ENCODE measurements at places on chromosomes 12 and 14. TPM values are rescaled to one million over a fixed set of nuclear protein-coding genes. Genes with fewer than 3 reads are reported as not detected.

DNA sequence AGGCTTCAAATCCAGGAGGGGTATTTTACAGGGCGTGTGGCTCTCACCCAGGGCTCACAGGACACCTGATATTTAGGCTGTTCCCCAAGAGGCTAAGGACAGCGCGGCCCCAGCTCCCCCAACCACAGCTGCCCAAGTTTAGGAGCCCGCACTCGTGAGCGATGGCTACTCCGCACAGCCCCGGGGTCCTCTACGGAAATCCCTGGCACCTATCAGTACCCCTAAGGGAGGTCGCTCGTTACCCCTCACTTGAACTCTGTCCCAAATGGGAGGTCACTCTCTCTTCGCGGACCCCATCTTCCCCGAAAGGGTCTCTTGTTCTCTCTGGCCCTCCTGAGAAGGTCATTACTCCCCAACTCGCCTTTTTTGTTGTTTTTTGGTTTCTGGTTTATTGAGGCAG, 708 bp upstream of the P2RX4 start:
- H3K4me3 ChIP-seq: peak overlapping the region; percentile 87
- no peaks in the 10 kb centered on the region for H3K27me3 ChIP-seq
- H3K27ac ChIP-seq: peak overlapping the region; percentile 92
- H3K4me1 ChIP-seq: peaks cover 19% of the 10 kb centered on the region
- ATAC-seq: no peak
- no peaks in the 10 kb centered on the region for H3K36me3 ChIP-seq

- no peak overlapping the region for H3K4me3 ChIP-seq
- H3K27me3 ChIP-seq: no peaks in the 10 kb centered on the region
- ATAC-seq: no peak
- H3K27ac ChIP-seq: no peak overlapping the region
- no peaks in the 10 kb centered on the region for H3K4me1 ChIP-seq
Observed at GRCh38 chr12:121087467-121088194, 45.0 kb upstream of the P2RX7 start.

The NKX2-1 gene
- total RNA-seq: not detected

GRCh38 chr12:120651821-120652220, 11.4 kb downstream of the CABP1 start:
- H3K4me1 ChIP-seq: no peaks in the 10 kb centered on the region
- H3K27ac ChIP-seq: peak overlapping the region; percentile 27
- no peaks in the 10 kb centered on the region for H3K36me3 ChIP-seq
- no peaks in the 10 kb centered on the region for H3K27me3 ChIP-seq

- H3K4me1 ChIP-seq: peaks cover 57% of the 10 kb centered on the region
- no peaks in the 10 kb centered on the region for H3K36me3 ChIP-seq
- peak; percentile 48 for ATAC-seq
- H3K27me3 ChIP-seq: no peaks in the 10 kb centered on the region
- H3K27ac ChIP-seq: peak overlapping the region; percentile 92
Observed at GRCh38 chr14:54653712-54654469, 87.0 kb downstream of the SAMD4A start.

The SLC2A14 gene
- total RNA-seq: 1.2 TPM

The SPATA7 gene
- 25.0 TPM for total RNA-seq

DNA sequence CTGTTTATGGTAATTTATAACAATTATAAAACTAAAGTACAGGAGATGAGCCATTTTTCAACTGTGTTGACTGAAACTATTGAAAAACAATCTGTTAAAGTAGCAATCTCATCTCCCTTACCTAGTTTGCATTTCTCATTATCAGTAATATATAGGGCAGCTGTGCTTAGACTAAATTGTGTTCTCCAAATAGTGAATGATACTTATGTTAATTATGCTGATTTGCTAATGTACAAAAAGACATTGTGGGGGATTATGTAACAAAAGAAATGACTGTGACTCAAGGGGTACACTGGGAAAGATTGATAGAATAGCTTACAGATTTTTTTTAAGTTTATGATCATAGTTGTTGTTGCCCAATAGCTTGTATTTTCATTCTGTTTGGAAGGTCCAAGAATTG, 207.7 kb downstream of the FUT8 start:
- no peaks in the 10 kb centered on the region for H3K4me1 ChIP-seq
- H3K27me3 ChIP-seq: no peaks in the 10 kb centered on the region

DNA sequence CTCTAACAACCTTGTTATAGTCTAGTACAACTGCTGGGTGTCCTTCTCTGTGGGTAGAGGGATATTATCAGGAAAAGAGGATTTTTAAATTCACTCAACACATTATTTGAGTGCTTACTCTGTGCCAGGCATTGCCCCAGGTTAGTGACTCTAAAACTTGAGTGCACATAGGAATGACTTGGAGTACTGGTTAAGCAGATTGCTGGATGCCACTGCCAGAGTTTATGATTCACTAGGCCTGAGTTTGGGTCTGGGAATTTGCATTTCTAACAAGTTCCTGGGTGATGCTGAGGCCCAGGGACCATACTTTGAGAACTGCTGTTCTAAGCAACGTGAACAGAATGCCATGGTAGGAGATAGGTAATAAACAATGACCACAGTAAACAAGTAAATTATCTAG, 96.6 kb downstream of the CFAP54 start:
- H3K36me3 ChIP-seq: no peaks in the 10 kb centered on the region
- no peaks in the 10 kb centered on the region for H3K4me1 ChIP-seq
- H3K4me3 ChIP-seq: no peak overlapping the region
- H3K27me3 ChIP-seq: no peaks in the 10 kb centered on the region
- no peak overlapping the region for H3K27ac ChIP-seq

Measured in gastroesophageal sphincter (tissue), 4 donors.